H4 (cell line): ENCODE measurements at places on chromosomes 2 and 18. TPM values are rescaled to one million over a fixed set of nuclear protein-coding genes. Genes with fewer than 3 reads are reported as not detected.

SLC14A1 gene
- total RNA-seq, result 257 and 276 TPM in 2 replicates

SERPINB2 gene
- 0.39 and 1.0 TPM in 2 replicates for total RNA-seq

CCBE1 gene
- not detected in 2 replicates for total RNA-seq

ANKRD30B gene
- 0.08 and 0.33 TPM in 2 replicates for total RNA-seq

ARHGAP25 gene
- 0.49 and 0.56 TPM in 2 replicates for total RNA-seq

ERBB4 gene
- total RNA-seq, result 0.04 and 0.33 TPM in 2 replicates
